ENCODE measurements at places on chromosomes 3 and 15.

DNA sequence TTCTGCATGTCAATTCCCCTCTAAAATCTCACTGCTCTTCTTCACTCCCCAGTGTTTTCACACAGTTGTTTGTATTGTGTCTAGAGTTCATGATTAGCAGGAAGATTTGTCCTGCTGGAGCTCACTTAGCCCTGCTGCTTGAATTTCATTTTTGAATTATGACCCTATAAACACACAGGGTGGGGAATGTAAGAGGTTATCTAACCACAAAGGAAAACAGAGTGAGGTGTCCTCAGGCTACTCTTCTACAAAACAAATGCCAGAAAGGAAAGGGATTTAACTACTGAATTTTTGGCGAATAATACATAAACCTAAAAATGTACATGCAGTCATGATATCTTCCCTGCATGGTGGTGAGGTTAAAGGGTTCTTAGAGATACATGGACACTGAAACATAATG, 215.1 kb upstream of the CNTN4 start:
- DNase-seq, result no peak

DNA sequence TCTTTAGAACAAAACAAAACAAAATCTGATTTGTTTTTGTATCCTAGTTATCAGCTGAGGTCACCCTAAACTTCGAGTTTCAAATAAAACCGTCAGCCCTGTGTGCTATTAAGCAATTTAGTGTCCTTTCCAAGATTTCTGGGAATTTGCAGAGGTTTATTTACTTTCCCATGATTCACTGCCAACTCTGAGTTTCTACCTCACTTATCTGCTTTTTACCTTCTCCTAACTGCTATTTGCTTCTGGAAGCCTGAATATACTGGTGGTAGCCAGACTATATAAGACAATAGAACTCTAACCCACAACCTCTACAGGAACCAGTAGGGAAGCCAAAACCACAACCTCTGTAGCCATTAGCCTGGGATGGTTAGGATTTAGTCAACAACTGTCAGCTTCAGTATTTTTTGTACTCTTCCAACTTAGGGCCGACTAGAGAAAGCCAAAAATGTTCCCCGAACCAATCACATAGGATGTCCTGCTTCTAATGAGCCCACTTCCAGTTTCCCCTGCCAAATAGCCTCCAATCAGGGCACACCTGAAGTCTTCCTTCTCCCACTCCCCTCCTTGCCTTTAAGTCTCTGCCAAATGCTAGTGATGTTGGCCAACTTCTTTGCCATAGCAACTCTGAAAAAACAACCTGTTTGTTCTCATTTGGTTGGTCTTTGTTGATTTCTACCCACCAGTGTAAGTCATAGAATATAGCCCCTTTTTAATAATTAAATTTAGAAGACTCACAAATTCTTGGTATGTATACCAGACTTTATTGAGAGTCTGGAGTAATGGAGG, 273.1 kb downstream of the ULK4 start:
- DNase-seq, result no peak

GRCh38 chr3:121660356-121661171, at the start of gene HCLS1:
HCLS1 (minus strand) TSS chr3:121660903; CDS start chr3:121658347, 2,556 bp downstream.
- DNase-seq, result peak; percentile 76

GRCh38 chr3:119469418-119470189, 841 bp downstream of the POGLUT1 start:
- DNase-seq, result no peak

GRCh38 chr3:25460751-25461150, 32.7 kb downstream of the RARB start:
- DNase-seq, result no peak

DNA sequence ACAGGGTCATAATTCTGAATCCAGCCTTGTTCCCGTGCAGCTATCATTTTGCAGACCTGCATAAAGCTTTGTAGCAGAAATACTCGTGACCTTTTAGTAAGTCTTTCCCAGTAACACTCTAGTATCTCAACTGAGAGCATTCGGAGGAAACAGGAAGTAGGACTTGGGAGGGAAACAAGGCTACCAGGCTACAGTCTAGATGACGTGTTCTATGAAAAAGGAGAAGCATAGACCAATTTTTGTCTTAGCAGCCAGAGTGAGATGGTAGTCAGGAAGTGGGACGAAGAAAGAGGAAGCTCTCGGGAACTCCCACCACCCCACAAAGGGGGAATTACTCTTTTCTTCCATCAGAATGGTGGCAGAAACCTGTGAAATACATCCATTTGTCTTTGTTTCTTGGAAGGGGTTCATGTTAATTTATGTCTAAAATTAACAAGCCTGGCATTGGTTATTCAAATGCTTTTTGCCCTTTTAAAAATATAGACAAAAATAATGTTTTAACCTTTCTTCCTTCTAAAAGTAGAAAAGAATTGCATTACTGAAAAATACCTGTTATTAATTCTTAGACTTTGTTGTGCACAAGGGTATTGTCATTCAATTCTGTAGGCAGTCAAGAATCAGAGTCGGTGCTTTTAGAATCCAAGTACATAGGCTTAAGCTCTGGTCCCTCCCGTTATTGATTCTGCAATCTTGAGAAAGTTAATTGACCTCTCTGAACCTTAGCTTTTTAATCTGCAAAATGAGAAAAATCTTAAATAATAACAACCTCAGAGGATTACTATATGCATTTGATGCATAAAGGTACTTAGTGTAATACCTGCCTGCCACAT, 1.6 kb upstream of the SUCNR1 start:
- DNase-seq, result no peak

DNA sequence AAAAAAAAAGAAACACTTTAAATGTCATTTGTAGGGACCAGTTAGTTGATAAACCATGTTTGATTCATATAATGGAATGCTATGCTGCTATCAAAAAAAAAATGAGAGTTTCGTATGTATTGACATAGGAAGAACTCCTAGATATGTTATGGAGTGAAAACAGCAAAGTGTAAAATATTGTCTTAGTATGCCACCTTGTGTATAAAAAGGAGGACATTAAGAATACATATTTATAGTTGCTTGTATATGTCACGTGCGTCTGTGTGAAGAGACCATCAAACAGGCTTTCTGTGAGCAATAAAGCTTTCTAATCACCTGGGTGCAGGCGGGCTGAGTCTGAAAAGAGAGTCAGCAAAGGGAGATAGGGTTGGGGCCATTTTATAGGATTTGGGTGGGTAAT, 39.5 kb downstream of the KBTBD8 start:
- DNase-seq, result no peak

DNA sequence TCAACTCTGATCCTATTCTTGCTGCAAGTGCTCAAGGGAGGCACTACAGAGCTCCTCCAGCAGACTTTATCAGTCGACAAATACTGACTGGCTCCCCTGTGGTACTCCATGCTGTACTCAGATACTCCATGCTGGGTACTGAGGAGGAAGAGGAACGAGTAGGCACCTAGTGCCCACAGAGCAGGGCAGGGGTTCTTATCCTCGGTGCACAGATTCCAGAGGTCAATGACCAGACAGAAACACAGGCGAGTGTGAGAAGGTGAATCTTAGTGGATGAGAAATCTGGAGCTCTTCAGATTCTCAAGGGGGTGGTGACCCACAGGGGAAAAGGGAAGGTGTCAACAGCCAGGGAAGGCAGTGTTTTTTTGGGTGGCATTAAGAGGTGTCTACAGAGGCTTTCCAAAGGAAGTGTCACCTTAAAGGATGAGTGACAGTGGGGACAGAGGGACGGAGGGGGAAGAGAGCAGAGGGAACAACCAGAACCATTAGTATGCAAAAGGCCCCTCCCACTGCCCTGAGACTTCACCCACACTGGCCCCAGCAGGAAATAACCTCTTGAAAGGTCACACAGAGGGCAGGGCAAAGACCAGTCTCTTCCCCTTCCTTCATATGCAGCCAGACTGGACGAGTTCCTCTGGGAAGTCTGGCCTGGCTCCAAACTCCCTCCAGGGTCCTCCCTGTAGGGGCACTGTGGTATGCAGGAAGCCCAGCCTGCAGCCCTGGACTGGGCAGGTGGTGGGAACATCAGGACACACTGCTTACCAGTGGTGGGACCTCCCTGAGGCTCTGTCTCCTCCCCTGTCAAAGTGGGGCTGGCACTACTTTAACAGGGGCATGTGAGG, 27.5 kb downstream of the CCDC12 start:
- peak; percentile 76 for DNase-seq

DNA sequence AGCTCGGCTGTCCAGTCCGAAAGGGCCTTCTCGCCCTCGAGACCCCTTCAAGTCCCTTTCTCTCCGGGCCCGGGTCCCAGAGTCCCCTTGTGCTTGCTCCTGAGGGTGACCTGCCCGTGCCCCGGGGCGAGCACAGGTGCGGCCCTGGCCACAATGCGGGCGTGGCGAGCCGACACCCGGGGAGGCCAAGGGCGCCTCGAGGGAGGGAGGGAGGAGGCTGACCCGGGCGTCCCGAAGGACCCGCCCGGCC, 810 bp upstream of the MEF2A start:
- no peak for DNase-seq

DNA sequence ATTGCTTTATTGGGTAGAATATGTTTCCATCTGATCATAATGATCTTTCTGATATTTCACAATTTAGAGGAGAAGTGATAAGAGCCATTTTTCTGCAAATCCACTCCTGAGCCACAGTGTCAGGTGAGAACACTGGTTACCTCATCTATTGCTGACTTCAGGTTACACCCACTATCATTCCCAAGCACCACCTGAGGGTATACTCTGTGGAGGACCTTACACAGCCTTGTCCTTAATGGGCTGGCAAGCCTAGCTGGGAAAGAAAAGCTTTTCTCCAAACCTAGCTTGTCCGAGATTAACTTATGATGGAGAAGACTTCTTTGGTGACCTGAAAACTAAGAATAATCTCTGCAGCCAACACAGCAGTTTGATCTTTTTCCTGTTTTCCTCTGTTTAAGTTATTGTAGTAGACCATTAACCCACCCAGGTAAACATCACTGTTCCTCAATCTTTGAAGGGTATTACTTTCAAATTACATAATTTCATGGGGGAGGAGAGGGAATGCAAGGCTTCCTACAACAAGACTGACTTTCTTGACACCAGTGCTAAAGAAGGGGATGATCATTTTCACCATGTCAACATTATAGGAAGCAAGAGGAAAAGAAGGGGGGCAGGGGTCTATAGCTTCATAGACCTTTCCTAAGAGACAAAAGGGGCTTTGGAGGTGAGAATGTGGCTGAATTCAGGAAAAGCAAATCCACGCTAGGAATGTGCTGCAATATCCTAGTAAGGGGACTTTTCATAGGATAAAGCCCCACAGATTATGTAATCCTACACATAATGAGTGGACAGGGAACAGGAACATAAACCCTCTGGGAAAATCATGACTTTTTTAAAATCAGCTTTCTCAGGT, 1.7 kb downstream of the NCEH1 start:
- no peak for DNase-seq

DNA sequence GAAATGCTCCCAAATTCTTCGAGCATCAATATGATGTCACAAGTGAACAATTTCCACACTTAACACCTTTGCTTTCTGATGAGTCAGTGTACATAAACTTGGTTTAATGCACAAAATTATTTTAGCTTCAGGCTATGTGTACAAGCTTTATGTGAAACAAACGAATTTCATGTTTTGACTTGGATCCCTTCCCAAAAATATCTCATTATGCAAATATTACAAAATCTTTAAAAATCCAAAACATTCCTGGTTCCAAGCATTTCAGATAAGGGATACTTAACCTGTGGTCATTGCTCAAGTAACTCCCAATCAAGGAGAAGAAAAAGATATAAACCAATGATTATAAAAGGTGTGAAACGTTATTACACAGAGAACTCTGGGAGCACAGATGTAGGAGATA, 25.2 kb downstream of the RAB5A start:
- no peak for DNase-seq

DNA sequence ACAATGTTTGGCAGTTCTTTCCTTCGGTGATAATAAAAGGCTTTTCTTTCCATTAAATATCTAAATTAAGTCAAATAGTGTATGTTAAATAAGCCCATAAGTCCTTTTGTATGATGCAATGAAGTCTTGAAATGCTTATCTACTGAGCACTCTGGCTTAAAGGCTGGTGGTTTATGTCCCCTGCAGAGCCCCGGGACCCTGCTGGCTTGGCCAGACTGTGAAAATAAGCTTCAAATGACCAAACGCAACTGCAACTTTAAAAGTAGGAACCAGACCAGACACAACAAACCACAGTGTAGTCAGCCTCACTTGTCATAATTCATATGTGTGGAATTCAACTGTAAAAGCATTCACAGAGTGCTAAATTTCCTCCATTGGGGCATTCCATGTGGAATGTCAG, 72.5 kb downstream of the FOXP1 start:
- DNase-seq, result no peak

DNA sequence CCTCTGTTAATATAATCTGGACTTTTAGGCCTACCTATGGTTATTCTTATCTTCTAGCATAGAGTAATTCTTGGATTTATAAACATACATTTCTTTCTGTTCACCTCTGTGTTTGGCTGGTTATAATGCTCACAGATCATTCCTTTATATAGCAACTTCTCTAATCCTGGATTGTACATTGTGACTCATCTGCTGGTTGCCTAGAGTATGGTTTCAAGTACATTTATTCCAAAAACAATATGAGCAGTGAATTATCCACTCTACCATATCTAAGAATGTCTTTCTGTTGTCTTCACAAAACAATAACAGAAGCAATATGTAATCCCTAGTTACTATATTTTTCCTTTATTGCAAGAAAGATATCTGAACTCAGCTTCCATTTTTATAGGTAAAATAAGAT, 35.3 kb downstream of the FSIP1 start:
- no peak for DNase-seq

DNA sequence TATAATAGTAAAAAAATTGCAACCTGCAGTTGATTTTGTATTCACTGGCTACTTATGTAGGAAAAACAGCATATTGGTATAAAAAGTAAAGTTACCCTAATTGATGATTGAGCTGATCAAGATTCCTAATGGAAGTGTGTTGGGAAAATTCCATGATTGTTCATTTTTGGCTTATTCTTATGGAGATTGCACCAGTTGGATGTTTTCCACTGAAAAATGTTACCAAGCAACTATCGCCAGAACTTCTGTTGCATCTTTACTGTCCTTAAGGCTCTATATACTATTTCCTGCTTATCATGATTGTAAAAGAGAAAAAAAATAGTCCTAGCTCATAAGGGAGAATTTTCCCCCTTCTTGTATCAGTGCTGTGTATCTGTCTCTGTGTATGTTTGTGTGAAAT, 48.6 kb downstream of the SLC25A26 start:
- no peak for DNase-seq

- DNase-seq, result no peak
Observed at GRCh38 chr15:82292271-82292670, 29.7 kb downstream of the SAXO2 start.

GRCh38 chr3:122247825-122248185, 64.3 kb downstream of the CASR start:
- no peak for DNase-seq

DNA sequence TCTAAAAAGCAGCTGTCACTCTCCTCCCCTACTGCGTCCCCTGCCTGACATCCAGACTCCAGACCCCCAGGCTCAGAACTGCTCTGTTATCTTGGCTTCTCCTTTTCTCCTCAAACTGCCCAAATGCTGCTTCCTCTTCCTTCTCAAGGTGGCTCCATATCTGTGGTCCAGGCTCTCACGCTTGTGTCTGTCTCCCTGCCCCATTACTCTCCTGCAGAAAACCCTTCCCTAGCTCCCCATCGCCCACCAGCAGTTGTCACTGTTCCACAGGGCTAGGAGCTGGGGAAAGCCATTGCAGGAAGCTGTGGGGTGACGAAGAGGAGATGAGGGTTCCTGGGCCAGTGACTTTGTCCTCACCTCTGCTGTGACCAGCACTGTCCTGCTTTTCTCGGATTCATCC, 30.7 kb upstream of the CGNL1 start:
- no peak for DNase-seq

All from upper lobe of right lung (tissue), 1 donor.